ENCODE measurements at places on chromosomes 1 and 21.
A peak's percentile ranks its signal among the peaks of the same experiment; 100 is the strongest.

GRCh38 chr1:33137800-33138199 is 44.0 kb downstream of the TRIM62 start:
- peak; percentile 22 for DNase-seq

DNA sequence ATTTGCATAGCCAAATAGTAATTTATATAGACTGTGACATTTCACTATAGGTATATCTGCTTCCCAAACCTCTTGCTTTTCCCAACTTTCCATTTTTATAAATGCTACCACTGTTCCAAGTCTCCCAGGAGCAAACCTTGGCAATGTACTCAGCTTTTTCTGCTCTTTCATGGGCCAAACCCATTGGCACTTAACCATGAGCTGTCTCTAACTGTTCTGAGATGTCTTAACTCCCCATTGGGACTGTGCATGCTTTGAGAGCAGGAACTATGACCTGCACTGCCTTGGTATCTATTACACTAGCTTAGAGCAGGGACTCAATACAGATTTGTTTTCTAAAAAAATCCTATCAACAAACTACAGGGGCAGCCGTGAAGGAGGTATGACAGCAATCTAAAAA is 22.5 kb upstream of the KHDRBS1 start:
- DNase-seq: no peak

- DNase-seq: no peak
These were observed 3.2 kb downstream of the TMEM269 start for GRCh38 chr1:42788021-42788420.

- DNase-seq: no peak
These were observed 26.2 kb upstream of the DYNLT5 start for GRCh38 chr1:66725885-66726665.

DNA sequence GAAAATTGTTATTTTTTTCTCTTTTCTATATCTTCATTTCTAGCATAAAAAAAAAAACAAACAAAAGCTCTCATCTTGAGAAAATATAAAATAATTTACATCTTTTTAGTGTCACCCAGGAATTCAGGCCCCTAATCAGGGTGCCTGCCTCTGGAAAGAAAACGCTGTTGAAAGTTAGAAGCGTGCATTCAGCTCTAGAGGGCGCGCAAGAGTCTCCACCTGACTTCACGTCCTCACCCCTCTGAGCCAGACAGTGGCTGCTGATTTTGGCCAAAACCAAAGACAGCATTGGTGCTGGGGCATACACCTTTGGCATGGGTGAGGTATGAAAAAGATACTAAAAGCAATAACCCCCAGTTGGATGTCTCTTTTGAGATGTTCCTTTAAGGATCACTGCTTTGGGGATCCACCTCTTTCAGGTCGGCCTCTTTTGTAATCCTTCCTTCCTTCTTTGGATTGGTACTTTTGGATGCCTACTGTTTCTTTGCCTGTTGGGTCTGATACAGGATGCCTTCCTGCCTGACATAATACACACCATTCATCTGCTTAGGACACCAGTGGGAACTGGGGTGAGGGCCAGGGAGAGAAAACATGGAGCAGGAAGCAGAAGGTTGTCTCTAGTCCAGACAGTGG is 77.6 kb upstream of the CHRM3 start:
- DNase-seq: no peak

DNA sequence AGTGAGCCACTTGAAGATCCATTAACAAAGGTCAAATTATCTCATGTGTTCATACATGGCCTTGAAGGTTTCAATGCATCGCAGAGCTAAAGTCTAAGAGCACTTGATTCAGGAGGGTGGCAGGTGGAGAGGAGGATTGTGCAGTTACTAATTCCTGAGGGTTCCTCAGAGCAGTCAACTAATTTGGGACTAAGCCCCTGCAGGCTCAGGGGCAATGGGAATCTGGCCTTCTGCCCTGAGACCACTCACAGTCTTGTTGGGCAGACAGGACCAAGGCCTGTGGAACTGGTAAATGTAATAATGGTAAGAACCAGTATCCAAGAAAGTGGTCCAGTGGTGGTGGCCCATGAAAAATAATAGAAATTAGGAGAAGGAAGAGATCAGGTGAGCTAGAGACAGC is 127.4 kb upstream of the HMGB4 start:
- no peak for DNase-seq

DNA sequence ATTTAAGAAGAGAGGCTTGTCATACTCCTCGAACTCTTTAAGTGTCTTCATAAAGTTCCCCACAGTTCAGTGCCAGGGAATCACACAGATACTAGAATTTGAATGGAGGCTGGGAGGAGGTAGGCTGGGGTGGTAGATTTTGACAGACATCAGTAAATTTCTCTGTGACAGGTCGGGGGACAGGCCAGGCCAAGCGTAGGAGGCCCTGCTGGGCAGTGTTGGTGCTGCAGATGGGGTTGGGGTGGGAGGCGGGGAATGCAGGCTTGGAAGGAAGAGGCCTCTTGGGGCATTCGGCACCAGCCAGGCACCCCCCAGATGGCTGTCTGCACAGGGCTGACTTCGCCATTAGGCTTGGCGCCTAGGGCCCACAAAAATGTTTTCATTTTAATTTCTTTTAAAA is 84.0 kb downstream of the MAN1C1 start:
- no peak for DNase-seq

DNA sequence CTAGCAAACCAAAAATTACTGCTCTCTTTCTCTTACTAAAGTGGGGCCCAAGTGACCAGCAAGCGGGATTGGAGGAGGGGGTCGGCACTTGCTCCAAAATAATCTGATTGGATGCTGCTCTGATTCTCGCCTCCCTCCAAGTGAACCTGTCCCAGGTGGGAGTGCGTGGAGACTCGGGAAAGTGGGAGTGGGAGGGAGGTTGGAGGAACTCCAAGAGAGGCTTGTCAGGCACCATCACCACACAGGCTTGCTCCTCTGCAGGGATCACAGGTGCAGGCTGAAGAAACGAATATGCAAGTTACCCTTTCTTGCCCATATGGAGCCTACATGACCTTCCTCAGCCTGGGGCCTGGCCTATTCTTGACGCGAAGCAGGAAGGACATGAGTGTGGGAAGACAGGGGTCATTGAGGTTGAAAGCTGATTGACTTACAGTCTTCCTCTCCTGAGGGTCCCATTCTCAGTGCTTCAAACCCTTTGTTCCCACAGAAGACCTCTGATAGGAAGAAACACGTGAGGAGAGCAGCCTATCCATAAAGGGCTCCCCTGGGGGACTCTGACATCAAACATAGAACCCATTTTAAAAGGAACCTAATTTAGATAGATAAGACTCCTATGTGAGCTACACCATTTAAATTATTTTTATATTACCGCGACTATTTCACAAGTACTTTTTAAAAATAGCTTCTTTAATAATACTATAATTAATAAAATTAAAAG is 14.2 kb downstream of the RGS8 start:
- DNase-seq: no peak

DNA sequence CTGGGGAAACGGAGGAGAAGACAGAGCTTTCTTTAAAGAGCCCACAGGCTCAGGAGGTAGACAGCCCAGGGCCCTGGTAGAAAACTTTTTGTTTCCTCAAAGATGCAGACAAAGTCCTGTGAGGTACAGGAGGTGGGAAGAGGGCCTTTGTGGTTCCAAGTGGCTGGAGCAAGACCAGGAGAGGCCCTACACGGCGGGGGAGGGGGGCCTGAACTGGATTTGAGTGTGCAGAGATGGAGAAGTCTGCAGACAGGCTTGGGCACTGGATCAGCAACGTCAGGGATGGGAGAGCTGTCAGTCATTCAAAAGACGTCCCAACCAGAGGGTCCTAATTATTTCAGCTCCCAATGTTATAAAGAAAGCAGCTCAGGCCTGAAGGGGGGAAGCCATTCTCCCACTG is 126.2 kb downstream of the EPHB2 start:
- DNase-seq: no peak

DNA sequence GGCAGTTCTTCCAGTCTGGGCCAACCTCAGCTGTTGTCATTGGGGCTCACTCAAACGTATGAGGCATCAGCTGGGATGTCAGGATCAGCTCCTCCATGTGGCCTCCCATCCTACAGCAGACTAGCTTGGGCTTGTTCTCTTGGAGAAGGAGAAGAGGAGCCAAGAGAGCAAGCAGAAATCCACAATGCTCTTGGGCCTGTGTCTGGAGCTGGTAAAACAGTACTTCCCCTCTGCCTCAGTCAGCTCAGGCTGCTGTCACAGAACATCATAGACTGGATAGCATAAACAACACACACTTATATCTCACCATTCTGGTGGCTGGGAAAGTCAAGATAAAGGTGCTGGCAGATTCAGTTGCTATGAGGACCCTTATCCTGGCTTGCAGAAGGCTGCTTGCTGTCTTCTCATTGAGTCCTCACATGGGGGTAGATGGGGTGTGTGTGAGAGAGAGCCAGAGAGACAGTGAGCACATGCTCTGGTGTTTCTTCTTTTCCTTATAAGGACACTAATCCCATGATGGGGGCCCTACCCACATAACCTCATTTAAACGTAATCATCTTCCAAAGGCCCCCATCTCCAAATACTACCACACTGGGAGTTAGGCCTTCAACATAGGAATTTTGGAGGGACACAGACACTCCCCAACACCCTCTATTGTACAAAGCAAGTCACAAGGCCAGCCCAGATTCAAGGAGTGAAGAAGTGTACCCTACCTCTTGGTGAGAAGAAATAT is 16.3 kb upstream of the DNAJC6 start:
- no peak for DNase-seq

DNA sequence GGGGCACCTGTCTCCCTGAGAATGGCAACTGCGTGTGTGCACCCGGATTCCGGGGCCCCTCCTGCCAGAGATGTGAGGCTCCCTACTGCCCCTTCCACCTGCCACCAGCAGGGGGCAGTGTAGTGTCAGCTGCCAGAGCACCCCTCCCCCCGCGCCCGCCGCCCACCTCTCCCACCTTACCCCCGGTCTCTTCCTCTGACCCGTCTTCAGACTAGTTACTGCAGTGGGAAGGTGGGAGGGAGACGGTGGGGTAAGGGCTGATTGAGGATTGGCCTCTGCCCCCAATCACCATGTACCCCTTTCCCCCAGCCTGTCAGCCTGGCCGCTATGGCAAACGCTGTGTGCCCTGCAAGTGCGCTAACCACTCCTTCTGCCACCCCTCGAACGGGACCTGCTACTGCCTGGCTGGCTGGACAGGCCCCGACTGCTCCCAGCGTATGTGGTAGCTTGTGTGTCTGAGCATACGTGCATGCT is 10.1 kb upstream of the LRRC71 start:
- no peak for DNase-seq

DNA sequence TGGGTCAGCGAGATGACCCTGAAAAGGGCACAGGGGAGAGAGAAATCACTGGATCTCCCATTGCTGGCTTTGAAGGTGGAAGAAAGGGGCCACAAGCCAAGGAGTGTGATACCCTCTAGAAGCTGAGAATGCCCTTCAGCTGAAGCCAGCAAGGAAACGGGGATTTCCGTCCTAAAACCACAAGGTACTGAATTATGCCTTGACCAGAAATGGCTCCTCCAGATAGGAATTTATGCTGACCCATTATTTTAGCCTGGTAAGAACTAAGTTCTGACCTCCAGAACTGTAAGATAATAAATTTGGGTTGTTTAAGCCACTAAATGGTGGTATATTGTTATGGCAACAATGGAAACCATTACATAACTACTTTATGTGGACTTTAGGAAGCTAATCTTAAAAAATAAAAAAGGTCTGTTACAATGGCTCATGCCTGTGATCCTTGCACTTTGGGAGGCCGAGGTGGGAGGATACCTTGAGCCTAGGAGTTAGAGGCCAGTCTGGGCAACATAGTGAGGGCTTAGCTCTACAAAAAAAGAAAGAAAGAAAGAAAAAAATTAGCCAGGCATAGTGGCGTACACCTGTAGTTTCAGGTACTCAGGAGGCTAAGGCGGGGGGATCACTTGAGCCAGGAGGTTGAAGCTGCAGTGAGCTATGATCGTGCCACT is 3.6 kb upstream of the H6PD start:
- DNase-seq: no peak

- no peak for DNase-seq
These were observed 33.5 kb upstream of the SSBP3 start for GRCh38 chr1:54439550-54440223.

- DNase-seq: no peak
These were observed 19.4 kb downstream of the PRPF38A start for GRCh38 chr1:52423771-52424170.

GRCh38 chr1:168116327-168116799 is 20.4 kb downstream of the GPR161 start:
- no peak for DNase-seq

- no peak for DNase-seq
These were observed 2.1 kb downstream of the HJV start for GRCh38 chr1:146019231-146020057.

GRCh38 chr1:8017495-8018197 is 8.5 kb downstream of the ERRFI1 start:
- DNase-seq: no peak

GRCh38 chr1:153478692-153479618 is 18.5 kb upstream of the S100A7 start:
- no peak for DNase-seq

- no peak for DNase-seq
These were observed 54.3 kb upstream of the TRAPPC10 start for GRCh38 chr21:43957611-43958362.

DNA sequence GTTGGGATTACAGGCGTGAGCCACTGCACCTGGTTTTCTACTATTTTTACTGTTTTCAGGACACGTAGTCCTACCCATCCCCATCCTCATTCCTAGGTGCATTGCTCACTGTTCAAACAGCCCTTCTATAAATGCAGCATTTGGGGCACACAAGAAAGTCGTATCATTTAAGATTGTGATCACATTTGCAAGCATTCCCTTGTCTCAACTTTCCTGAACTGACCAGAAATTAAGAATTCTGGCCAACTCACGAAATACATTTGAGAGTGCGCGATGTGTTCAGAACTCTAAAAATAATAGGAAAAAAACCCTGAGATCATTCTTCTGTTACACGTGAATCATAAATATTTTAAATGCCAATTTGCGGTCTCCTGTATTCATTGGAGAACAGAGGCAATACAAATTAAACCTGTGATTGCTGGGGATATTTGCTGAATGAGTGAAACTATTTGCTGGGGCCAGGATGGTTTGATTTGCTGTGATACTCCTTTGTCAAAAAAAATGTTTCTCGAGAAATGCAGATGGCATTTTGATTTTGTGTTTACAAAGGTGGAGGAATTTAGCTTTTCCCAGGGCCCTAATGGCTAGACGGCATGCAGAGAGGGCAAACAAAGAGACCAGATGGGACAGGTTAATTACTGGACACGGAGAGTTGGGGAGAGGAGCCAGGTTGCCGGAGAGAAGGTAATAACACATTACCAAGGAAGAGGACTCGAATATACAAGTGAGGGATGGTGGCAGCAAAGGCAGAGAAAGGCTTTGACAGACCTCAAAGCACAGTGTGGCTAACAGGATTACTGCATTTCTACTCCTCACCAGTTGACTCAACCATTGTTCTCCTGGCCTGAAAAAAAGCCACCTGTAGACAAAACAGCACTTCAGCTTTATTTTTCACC is 38.4 kb downstream of the STPG1 start:
- DNase-seq: no peak

GRCh38 chr1:181438013-181438412 is 45.3 kb upstream of the CACNA1E start:
- DNase-seq: no peak

GRCh38 chr1:151399324-151400171 is at the start of gene PSMB4:
PSMB4 (plus strand) TSS chr1:151399573; CDS start chr1:151399588, 15 bp downstream.
- DNase-seq: peak; percentile 65

Data from activated B cell treated with CpG ODN at 0.5 μM for 24 hours (primary cell).